AG10803 (cell line): ENCODE measurements at places on chromosomes 13 and 19.

GRCh38 chr19:1700733-1701663 lies 48.6 kb upstream of the TCF3 start:
- DNase-seq: no peak

DNA sequence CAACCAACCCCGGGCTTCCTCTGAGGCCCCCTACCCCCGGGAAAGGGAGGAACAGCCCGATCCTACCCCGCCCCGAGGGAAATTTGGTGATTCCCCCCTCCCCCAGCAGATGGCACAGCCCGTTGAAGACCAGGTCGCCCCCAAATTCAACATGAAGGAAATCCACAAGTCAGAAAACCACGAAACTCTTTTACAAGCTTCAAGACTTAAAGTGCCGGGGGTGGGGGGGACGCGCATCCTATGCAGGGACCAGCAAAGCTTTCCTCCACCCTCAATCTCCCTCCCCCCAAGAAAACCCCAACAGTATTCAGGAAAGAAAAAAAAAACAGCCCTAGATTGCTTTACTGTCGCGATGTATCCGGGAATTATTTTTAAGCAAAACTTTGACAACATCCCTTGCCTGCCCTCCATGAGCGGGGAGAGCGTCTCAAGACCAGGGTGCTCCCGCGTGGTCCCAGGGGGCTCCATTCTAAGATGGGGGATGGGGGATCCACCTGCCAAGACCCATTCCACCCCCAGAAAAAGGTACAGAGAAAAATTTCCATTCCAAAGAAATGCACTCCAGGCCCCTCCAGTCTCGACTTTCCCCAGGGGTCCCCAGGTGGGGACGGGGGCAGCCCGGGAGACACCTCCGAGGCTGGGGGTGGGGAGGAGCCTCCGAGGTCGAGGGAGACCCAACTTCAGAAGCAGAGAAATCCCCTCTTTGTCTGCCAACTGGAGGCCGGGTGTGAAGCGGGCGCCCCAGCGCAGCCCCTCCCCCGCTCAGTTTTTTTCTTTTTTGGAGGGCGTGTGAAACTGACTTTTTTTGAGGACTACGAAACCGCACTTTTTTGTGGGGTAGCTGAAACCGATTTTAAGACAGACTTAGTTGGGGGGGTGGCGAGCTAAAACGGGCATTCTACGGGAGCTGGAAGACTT lies 1.5 kb downstream of the TCF3 start:
- DNase-seq: peak; percentile 12

- no peak for DNase-seq
Measured at GRCh38 chr19:19098703-19099632, 35.2 kb downstream of the SLC25A42 start.

GRCh38 chr13:106212386-106213010 lies 323.0 kb downstream of the EFNB2 start:
- peak; percentile 94 for DNase-seq

DNA sequence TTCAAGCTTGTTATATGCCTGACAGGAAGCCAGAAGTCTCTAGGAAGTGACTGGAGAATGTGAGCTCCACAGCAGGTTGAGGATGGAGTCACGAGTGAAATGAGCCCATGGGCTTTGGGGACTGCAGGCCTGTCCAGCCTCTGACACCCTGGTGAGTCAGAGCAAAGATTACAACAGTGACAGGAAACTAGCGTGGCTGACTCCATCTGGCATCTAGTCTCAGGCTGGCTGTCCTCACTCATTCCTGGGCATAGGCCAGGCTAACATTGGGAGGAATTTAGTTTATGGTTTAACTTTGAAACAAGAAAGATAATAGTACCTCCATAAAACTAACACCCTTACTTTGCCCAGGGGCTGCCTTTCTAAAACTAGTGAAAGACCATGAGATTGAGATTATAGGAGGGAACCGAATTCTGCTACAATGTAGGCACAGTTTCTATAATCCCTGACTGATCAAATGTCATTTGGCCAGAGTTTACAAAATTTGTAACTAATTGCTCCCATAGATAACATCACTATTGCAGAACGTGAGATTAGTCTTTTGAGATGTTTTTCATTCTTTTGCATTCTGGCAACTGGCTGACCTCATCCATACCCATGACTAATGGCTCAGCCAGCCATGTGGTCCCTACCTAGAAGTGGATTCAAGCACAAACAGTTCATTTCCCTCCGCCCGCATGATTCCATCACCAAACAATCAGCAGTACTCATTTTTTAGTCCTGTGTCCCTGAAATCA lies 28.4 kb downstream of the PSG1 start:
- peak; percentile 99 for DNase-seq

GRCh38 chr13:81295177-81295576 lies 954.3 kb upstream of the SPRY2 start:
- DNase-seq: no peak

DNA sequence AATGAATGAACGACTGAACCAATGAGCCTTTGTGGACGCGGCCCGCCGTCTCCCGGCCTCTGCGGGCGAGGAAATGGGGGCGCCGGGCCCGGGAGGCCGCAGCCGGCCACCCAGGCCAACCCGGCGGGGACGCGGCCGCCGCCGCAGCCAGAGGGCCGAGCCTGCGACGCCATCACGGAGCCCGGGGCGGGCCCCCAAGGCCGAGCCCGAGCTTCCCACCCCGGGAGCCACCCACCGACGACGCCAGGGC lies 216 bp downstream of the SUGP2 start:
- no peak for DNase-seq

GRCh38 chr13:72100339-72100738 lies 233.3 kb upstream of the DACH1 start:
- DNase-seq: no peak

DNA sequence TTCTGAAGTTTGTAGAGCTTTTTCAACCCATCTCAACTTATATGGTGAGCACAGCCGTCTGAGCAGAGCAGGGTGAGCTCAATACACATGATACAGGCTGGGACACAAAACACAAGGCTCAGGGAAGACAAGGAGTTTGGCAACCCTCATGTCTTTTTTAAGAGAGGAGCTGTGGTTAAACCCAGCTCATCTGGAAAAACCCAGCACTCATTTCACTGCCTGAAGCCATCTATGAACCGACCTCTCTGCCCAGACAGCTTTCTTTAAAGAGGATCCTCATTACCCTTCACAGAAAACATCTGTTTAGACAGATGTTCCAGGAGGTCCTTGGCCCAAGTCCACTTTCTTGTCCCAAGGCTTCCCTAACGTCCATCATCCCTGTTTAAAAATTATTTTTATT lies 170.0 kb upstream of the TSHZ3 start:
- DNase-seq: no peak

- DNase-seq: peak; percentile 64
Measured at GRCh38 chr13:30110301-30111070, 196.9 kb downstream of the KATNAL1 start.

DNA sequence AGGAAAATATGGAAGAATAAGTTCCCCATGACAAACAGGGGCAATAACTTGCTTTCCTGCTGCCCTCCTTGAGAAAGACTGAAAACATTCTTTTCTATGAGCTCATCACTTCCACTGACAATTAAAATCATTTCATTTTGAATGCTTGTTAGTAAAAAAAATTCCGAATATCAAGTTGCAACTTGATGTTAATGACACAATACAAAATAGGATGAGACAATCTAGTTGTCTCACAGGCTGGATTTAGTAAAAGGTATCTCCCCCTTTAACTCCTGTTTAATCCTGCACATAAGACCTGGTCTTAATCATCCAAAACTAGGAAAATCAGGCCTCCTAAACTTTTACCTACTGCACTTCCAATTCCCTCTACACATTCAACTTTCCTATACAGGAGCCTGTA lies 24.7 kb downstream of the IRS2 start:
- DNase-seq: no peak

- no peak for DNase-seq
Measured at GRCh38 chr13:108460746-108461145, 168.7 kb upstream of the MYO16 start.

DNA sequence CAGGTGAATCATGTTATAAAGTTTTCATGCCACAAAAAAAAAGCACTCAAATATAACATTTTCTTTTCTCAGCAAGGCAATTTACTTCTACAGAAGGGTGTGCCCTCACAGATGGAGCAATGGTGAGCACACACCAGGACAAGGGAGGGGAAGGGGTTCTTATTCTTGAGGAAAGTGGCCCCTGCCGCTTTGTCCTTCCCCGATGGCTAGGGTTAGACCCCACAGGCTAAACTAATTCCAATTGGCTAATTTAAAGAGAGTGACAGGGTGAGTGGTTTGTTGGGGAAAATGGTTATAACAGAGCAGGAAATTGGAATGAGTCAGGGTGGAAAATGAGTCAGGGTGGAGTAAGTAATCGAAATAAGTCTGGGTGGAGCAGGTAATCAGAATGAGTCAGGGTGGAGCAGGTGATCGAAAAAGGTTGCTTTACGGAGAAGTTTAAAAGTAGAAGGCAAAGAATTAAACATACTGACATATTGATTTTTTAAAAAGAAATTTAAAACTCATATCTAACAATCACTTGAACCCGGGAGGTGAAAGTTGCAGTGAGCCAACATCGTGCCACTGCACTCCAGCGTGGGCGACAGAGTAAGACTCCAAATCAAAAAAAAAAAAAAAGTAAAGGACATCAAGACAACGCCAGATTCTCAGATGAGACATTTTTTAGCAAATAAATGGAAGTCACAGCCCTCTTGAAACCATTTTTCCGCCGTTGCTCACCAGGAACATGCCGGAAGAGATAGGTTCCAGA lies 813 bp downstream of the ZNF562 start:
- DNase-seq: no peak

DNA sequence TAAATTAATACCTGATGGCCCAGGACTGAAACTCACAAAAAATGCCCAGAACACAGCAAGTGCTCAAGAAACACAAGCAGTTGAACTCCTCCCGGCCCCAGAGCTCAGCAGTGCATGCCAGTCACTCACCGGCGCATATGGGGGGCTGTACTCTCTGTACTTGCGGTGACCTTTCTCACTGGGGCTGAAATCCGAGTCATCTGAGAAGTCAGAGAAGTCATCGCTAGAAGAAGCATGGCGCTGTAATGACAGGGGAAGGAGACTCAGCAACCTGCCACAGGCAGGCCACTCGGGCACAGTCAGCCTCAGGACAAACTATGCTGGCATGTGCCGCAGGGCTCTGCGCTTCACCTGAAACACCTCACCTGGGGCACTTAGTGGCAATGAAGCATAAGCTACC lies 19.7 kb downstream of the ZC3H4 start:
- DNase-seq: no peak

GRCh38 chr13:79937771-79938216 lies 403.1 kb downstream of the SPRY2 start:
- DNase-seq: no peak

DNA sequence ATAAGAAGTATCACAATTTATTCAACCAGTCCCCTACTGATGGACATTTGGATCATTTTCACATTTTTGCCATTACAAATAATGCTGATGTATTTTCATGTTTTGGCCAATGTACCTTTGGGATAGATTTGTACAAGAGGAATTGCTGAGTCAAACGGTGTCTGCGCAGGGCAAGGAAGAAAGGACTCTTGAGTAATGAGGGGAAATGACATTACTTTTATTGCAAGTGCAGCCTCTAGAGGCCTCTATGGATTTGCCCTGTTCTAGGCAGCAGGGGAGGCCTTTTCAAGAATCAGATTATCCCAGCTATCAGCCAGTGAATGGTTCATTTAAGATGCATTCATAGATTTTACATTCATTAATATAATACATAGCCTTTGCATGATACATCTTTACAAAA lies 32.9 kb upstream of the GTF3A start:
- DNase-seq: no peak

DNA sequence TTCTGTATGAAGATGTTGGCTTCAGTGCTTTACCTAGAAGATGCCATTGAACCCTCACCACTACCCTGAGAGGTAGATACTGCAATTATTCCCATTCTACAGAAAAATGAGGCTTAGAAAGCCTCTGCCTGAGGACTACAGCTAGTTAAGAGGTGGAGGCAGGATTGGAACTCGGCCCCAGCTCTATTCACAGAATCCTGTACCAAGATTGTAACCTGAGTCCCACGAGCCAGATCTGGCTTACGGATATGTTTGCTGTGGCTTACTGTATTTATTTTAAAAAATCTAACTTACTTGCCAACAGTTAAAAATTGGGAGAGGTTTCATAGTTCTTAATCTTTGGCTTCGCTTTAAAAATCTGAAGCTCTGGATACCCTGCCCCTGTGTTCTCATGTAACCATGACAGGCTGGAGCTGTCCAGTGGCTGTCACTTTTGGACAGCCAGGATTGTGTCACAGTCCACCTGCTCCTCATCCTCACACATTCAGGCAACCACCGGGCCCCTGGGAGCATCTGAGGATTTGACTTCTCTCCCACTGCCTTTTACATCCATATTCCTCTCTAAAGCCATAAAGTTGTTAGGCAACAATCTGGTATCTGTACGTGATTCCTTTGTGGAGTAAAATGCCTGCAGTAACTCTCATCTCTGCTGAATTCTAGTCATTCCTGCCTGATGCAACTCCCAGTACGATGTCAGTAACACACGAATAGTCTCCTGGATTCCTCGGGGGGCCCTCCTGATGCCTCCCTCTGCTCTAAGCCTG lies 160.8 kb upstream of the SERP2 start:
- peak; percentile 84 for DNase-seq
